GOT3 (cell line): ENCODE measurements at places on chromosomes 1 and 21.

GRCh38 chr1:161068306-161069234 lies 1.1 kb downstream of the ARHGAP30 start:
- DNase-seq: no peak

GRCh38 chr1:19021845-19022244 lies 65.4 kb upstream of the IFFO2 start:
- no peak for DNase-seq

- DNase-seq: no peak
These were observed 125.7 kb downstream of the IGSF21 start for GRCh38 chr1:18233176-18233864.

- DNase-seq: no peak
These were observed 506.6 kb upstream of the PTBP2 start for GRCh38 chr1:96214982-96215381.

DNA sequence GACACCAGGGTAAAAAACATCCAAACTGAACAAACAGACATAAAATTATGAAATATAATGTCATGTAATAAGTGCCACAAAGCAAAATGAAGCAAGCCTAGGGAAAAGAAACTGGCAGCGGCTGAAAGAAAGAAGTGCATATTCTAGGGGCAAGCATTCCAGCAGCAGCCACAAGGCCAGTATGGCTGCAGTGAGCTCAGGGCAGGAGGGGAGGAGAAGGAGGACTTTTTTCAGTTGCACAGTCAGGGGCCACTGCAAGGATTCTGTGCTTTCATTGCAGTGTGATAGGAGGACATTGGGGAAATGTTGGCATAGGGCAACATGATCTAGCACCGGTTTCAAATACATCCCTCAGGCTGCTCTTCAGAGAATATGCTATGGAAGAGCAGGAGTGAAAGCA lies 263.8 kb downstream of the NEGR1 start:
- DNase-seq: no peak

- no peak for DNase-seq
These were observed 56.2 kb downstream of the FCRL5 start for GRCh38 chr1:157496121-157496526.

- no peak for DNase-seq
These were observed 135.8 kb upstream of the PBX1 start for GRCh38 chr1:164423136-164423535.

GRCh38 chr1:227959325-227959860 lies 11.7 kb upstream of the WNT9A start:
- DNase-seq: no peak

GRCh38 chr1:156616463-156616862 lies 2.8 kb upstream of the HAPLN2 start:
- no peak for DNase-seq

DNA sequence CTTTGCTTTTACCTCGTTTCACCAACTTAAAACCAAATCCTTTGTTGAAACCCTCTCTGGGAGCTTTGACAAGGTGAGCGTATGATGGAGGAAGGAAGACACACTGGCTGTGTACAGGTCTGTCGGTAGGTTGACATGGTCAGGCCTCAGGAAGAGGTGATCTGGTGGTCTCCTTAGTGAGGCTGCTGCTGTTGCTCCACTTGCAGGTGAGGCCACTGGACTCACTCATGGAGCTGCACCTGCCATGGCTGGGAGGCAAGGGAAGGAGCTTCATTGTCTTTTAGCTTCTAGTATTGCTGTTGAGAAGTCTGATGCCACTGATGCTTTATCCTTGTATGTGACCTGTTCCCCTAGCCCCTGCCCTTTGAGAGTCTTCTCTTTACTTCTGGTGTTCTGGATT lies 35.7 kb downstream of the TENT5C start:
- DNase-seq: no peak

DNA sequence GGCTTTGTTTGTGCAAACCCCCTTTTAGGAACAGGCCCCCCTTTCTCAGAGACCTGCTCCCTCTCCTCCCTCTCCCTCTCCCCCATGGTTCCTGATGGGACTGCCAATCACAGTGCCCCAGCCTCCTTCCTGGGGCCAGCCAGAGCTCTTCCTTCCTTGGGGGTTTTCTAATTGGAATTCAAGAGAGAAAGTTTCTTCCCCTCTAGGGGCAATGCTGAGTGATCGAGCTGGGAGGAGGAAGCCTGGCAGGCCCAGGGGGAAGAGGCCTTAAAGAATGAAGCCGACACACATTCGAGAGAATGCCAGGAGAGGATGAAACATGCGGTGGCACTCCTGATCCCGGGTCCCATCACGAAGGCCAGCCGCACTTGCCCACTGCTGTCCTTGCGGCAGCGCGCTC lies 21.3 kb upstream of the COL16A1 start:
- no peak for DNase-seq

- no peak for DNase-seq
These were observed 28.3 kb downstream of the ROR1 start for GRCh38 chr1:63802109-63802508.

DNA sequence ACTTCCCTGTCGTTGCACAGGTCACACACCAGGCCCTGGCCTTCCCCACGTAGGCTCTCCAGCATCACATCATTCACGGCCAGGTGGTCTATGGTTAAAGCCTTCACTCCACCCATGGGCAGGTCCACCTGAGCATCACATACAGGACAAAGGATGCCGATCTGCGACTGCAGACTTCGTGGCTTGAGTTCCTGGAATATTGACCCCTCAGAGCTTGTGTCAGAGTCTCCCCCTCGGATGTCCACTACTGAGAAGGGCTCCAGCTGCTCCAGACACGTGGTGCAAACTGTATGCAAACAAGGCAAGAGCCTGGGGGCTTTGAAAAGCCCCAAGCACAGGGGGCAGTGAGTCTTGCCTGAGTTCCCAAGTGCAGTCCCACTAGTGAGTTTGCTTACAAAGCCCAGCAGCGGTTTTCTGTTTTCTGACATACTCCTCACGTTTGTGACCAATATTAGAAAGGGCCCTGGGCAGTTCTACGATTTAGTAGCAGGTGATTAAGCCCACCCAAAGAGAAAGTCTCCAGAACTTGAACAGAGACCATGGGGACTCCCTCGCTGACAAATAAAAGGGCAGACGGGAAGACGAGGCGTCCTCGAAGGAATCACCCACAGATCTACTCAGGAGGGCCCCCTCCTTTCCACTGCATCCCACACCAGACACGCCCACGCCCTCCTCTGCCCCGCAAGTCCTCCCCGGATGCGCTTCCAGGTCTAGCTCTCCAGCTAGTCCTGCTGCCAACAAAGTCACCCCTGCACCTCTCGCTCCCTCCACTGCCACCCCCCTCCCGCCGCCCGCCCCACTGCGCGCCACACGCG lies 568 bp downstream of the TRIM45 start:
- DNase-seq: no peak

DNA sequence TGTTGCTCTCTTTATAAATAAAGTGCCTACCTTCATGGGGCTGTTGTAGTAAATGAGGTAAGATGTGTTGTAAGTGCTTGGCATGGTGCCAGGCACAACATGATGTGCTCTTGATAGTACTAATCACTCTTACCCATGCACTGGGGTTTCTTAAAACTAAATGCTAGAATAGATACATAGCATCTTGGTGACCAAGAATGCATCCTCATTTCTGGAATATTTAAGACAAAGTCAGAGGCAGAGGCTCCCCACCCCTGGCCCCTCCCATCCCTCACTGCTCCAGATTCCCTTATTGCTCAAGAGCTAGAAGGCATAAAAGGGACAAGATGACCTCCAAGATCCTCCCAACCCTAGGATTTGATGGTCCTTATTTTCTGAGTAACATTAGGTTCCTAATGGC lies 61.3 kb downstream of the GLUL start:
- no peak for DNase-seq

DNA sequence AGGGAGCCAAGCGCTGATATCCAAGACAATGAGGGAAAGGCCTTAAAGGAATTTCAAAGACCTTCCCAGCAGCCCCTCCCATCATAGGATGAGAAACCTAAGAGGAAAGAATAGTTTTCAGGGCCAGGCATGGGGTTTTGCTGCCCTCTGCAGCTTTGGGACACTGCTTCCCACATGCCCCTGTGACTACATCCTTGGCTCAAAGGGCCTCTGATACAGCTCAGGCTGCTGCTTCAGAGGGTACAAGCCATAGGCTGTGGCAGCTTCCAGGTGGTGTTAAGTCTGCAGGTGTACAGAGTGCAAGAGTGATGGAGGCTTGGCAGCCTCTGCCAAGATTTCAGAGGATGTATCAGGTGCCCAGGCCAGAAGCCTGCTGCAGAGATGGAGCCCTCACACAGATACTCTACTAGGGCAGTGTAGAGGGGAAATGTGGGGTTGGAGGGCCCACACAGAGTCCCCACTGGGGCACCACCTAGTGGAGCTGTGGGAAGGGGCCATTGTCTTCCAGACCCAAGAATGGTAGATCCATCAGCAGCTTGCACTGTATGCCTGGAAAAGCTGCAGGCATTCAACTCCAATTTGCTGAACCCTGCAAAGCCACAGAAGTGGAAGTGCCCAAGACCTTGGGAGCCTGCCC lies 125.8 kb downstream of the SLC45A1 start:
- no peak for DNase-seq

- DNase-seq: no peak
These were observed 92.1 kb downstream of the SYF2 start for GRCh38 chr1:25140073-25140797.

- no peak for DNase-seq
These were observed 135.1 kb downstream of the AK5 start for GRCh38 chr1:77416692-77417450.

GRCh38 chr1:27581823-27582243 lies 22.1 kb downstream of the AHDC1 start:
- DNase-seq: no peak

GRCh38 chr1:5507340-5507739 lies 484.9 kb downstream of the NPHP4 start:
- DNase-seq: no peak

DNA sequence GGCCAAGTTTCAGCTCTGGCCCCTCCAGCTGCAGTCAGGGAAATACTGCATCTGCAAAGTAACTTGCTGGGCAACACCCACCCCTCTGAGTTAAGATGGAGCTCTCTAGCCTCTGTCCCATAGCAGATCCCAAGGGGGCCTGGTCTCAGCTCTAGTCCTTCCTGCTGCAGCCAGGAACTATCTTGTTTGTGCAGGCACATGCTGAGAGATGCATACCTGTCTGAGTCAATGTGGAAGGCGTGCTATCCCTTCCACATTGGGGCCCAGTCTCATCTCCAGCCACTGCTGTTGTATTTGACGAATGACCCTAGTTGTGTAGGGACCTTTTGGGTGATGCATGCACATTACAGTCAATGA lies 76.4 kb downstream of the CTH start:
- DNase-seq: no peak

DNA sequence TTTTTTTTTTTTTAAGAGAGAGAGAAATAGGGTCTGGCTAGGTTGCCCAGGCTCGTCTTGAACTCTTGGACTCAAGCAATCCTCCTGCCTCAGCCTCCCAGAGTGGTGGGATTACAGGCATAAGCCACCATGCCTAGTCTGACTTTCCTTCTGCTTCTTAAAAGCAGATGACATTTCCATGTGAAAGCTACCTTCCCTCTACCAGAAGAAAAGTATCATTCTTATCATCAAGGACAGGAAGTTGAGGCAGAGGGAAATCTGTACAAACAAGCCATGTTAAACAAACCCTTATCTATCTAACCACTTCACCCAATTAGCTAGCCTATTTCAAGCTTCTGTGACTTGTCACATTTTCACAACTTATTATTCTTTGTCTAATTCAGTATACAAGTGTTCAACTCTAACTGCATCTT lies 54.8 kb downstream of the SAMSN1 start:
- no peak for DNase-seq

GRCh38 chr1:55196433-55197035 lies 18.6 kb downstream of the USP24 start:
- DNase-seq: no peak

- no peak for DNase-seq
These were observed 7.2 kb downstream of the INAVA start for GRCh38 chr1:200901796-200902444.

GRCh38 chr1:239997515-239998311 lies 94.0 kb upstream of the FMN2 start:
- no peak for DNase-seq

DNA sequence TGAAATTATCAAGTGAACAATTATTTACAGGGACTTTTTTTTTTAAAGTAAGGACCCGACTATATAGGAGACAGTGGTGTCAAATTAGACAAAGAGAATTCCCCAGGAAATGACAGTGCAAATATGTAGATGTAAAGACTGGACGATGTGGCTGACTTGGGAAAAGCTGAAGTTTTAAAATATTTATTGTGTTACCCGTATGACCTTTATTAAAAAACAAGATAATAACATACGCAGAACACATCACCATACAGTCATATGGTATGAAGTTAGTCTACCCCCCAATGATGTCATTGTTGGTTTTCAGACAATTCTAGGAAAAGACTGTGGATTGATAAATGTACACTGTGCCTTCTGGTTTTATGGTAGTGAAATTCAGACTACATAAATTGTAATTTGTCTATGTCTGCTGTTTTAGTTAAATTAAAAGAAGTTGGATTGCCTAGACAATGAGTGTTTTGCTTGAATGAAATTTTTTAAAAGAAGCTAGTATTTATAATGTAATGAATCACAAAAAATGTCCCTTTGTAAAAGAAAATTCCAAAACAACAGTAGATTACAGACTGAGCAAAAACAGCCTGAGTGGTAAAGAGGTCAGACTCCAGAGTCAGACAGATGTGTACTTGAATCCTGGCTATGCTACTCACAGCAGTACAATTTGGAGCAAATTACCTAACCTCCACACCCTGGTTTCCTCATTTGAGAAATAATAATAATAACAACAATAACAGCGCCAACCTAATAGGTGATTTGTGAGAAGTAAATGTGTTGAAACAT lies 15.5 kb upstream of the PDC start:
- DNase-seq: no peak

DNA sequence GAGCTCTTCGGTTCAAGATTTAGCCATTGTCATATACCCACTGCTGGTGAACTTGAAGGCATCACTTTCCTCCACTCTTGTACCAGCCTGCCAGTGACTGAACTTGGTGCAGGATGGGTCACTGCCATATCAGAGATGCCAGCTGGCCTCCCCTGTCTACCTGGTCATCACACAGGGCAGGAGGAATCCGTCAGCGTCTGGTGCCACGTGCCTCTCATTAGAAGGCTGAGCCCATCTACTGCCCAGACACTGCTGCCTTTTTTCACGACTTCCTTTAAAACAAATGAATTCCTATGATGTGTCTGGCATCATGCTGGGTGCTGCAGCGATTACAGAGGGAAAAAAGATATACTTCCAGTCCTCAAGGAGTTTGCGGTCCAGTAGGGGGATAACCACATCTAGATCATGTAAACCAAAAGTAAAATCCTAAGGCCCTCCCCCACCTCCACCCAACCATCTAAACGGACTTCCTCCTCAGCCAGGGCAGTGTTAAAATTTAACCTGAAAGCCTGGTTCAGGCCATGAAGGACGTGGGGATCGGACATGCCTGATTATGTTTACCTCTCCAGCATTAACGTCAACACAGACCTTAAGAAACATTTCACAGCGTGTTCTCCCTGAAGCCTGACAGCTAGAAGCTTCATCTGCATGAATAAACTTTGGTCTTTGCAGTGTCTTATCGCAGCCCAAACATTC lies 29.2 kb upstream of the PDE9A start:
- no peak for DNase-seq

GRCh38 chr1:204426035-204426436 lies 14.4 kb upstream of the PPP1R15B start:
- DNase-seq: no peak
